ENCODE measurements at places on chromosomes 6 and 20.

GRCh38 chr6:159679091-159680077, 13.7 kb downstream of the SOD2 start:
- DNase-seq = no peak

GRCh38 chr6:17584241-17584803, 15.8 kb upstream of the FAM8A1 start:
- DNase-seq = no peak

GRCh38 chr6:19712012-19712688, 125.0 kb upstream of the ID4 start:
- DNase-seq = no peak

GRCh38 chr20:35306931-35307517, 14.8 kb upstream of the FAM83C start:
- no peak for DNase-seq

GRCh38 chr6:44636561-44637248, 249.2 kb downstream of the CDC5L start:
- DNase-seq = no peak

- DNase-seq = no peak
Measured at GRCh38 chr6:148450866-148451265, 108.2 kb downstream of the SASH1 start.

DNA sequence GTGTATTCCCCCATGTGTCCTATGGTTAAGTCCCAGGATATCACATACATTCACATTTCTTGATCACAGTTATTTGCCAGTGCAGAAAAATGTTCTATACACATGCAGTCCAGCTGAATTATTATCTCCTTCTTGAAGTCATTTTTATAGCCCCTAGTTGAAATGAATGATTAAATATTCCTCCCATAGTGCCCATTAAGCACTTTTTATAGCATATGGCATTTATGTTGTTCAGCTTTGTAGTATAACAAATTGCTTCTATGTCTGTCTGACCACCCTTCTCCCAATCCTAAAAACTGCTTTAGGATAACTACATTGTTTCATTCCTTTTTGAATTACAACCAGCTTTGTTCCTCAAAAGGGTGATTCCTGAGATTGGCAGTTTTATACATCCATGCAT, 123.5 kb downstream of the ADGRB3 start:
- no peak for DNase-seq

- no peak for DNase-seq
Measured at GRCh38 chr20:46331611-46332361, 23.5 kb upstream of the CDH22 start.

GRCh38 chr6:9985481-9985880, 429.4 kb downstream of the TFAP2A start:
- DNase-seq = no peak

DNA sequence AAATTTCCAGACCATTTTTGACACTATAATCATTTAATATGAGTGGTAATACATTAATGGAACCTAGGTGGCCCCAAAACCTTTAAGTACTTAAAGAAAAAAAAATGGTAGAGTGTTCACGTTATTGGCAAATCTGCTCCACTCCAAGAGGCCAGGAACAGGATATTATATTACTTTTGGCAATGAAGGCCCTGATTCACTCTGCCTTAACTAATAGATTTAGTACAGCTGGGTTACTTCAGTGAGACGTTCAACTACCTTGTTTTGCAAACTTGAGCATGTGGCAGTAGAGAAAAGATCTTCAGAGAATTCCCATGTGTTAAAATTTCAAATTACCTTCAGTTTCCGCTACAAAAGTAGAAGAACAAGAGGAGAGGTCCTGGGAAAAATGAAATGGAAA, 12.8 kb downstream of the ADNP start:
- DNase-seq = no peak

DNA sequence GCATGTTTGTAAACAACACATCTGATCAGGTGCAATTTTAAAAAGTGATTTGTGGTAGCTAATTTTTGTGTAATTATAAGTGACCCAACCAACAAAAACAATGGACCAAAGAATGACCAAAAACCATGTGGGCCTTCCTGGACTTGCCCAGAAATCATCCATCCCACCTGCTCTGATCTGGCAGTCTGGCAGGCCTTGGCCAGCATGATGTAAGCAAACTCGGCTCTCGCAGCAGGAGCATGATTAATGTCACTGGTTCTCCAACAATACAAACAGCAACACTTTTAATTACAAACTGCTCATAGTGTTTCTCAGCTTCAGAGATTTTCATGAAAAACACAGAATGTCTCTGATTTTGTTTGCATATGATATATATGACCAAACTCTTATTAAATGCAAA, 16.1 kb downstream of the TP53INP2 start:
- no peak for DNase-seq

GRCh38 chr20:32554965-32555289, 30.2 kb downstream of the NOL4L start:
- DNase-seq = no peak

DNA sequence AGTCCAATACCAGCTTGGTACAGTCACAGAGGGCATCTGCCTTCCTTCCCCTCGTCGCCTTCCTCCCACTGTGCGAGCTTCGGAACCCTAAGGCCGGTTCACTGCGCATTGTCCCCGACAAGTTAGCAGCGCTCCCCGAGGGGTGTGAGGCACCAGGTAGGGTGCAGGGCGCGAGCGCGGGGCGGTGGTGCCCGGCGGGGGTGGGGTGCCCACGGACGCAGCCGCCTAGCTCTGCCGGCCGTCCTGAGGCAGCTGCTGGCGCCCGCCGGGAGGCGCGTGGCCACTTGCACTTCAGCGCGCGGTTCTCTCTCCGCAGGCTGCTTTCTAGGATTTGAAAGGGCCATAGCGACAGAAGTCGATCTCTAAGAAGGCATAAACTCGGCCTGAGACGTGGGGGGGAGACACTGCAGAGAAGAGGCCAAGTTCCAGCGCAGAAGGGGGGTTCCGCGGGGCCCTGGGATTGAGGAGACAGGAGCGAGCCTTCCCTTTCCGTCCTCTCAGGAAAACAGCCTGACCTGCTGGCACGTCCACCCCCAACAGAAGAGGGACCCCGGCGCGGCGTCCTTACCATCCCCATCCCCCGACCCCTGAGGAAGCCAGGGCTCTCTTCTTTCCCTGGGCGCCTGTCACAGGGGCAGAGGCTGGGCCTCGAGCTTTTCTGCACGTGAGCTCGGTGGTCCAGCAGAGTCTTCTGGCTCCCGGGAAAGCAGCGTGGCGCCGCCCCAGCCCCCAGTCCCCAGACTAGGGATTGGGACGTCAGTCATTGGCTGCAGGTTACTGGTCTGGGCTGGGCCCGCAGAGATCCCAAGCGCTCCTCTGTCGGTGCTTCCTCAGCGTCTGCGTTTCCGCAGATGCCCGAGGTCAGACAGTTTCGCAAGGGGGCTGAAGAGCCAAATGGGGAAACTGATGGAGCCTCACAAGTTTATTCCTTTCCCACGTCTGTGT, 15.6 kb upstream of the PRDM13 start:
- no peak for DNase-seq

DNA sequence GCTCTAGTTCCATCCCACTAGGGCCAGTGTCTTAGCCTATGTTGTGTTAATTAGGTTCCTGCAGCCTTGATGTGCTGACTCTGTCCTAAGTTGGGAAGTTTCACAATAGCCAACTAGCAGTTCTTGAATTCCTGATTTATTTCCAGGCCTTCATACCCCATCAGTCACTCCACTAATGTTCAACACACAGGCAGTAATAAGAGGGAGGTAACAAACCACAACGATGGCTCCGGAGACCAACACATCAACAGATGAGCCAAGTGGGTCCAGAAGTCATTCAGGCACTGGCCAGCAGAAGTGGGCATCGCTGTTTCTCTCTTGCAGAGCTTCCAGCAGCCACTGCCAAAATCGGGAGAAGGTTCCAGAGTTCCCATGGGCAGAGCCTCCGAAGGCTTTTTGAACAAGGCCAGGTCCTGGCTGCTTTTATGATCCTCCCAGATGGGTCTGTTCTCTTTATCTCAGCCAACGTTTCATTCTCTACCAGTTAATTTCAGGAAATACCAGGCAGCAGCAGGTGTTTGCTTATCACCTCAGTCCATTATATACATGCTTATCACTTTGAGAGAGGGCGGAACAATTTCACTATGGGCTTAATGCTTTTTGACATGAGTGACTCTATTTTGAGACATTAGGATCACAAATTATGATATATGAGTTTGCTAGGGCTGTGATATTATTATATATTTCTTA, 48.5 kb upstream of the NOP56 start:
- no peak for DNase-seq

GRCh38 chr6:69958978-69959377, 92.6 kb downstream of the COL19A1 start:
- no peak for DNase-seq

GRCh38 chr6:137776786-137777686, 90.0 kb upstream of the TNFAIP3 start:
- no peak for DNase-seq

- DNase-seq = no peak
Measured at GRCh38 chr6:16343593-16343992, 105.2 kb downstream of the GMPR start.

GRCh38 chr6:159062564-159062945, 17.8 kb upstream of the TAGAP start:
- peak; percentile 39 for DNase-seq

GRCh38 chr20:37867289-37868195, 35.4 kb upstream of the VSTM2L start:
- no peak for DNase-seq

DNA sequence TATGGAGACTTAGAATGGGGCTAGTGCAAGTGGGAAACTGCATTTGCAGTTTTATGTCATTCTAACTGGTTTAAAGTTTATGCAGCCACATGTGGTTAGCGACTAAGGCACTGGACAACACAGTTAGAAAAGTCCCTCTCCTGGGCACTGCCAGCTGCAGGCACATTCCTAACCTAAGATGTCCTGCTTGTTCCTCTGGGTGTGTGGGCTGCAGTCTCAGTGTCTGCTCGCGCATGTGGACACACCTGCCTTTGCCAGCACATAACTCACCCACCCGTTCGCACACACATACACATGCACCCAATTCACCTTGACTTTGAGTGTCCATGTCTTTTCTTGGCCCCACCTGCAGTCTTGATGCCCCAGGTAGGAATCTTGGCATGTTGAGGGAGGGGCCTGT, 18.5 kb upstream of the SLC22A2 start:
- DNase-seq = no peak

DNA sequence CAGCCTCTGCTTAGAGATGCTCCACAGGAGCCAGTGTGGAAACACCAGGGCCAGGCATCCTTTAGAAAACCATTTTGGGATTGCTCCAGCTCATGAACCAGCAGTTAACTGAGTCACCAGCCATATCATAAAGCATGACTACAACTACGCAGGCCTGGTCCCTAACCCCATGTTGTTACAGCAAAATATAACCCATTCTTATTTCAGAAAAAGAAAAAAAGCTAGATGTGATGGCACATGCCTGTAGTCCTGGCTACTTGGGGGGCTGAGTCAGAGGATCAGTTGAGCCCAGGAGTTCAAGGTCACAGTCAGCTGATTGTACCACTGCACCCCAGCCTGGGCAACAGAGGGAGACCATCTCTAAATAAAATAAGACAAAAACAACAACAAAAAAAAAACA, 36.8 kb downstream of the C6orf15 start:
- DNase-seq = no peak

- DNase-seq = no peak
Measured at GRCh38 chr6:96235927-96236326, 220.2 kb downstream of the FUT9 start.

DNA sequence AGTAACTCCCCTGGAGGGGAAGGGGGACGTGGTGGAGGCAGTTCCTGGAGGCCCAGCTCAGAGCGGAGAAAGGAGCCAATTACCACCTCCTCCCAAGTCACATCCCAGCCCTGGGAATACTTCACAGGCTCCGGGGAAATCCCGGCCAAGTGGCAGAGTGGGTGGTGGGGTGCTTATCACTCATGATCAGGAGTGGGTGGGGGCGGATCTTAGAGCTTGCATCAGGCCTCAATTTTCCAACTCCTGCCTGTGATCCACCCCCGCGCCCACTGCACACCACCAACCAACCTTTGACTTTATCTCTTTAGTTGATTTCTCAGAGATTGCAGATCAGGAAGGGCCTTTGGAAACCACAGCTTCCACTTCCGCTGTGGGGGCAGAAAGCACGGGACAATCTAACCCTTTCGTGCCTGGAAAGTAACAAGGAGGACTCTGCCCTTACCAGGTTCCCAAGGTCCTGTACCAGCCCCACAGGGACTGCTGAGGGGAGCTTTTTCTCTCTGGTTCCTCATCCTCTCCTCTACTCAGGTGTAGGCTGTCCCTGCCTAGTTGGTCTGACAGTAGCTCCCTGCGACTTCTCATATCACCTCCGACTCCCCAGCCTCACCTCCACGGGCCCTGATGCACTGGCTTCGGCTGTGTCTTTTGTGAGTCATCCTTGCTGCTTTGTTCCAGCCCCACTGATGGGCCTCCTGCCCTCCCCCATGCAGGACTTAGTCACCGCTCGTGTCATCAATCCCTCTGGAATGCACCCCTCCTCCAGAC, 24.9 kb upstream of the IER3 start:
- DNase-seq = peak; percentile 50

GRCh38 chr6:90296341-90297114, at the start of gene BACH2:
TSS of gene BACH2 (minus strand) at chr6:90296843. CDS start at chr6:90008844, 287,999 bp downstream.
- peak; percentile 86 for DNase-seq

GRCh38 chr6:147138835-147139234, 65.4 kb upstream of the STXBP5 start:
- DNase-seq = no peak

- DNase-seq = no peak
Measured at GRCh38 chr6:162833776-162834175, 106.0 kb downstream of the PACRG start.

GRCh38 chr6:135311446-135312200, 130.5 kb downstream of the MYB start:
- DNase-seq = no peak

DNA sequence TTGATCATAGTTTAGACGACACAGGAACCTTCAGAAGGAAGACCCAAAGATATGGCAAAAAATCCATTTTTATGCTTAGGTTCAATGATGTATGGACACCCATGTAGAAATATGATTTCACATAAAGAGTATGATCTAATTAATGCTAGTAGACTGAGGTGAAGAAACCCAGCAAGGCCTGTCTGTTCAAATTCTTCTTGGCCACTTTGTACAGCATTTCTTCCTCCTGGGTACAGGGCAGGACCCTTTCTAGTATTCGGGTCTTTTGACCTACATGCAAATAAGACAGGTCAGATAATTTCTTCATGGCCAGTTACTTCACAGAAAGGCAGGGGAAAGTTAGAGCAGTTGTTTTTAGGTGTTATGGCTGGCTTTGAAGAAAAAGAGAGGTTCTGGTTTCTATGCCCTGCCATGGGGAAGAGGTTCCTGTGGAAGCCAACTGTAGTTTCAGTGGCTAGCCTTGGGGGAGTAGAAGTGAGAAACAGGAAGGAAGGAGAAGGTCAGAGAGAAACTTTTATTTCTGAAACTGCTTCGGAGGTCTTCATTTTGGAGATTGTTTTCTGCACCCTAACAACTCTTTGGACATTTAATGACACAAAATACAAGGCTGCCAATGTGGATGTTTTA, 208.3 kb downstream of the PTPRK start:
- DNase-seq = no peak

GRCh38 chr6:37015532-37015931, 10.1 kb downstream of the FGD2 start:
- no peak for DNase-seq

DNA sequence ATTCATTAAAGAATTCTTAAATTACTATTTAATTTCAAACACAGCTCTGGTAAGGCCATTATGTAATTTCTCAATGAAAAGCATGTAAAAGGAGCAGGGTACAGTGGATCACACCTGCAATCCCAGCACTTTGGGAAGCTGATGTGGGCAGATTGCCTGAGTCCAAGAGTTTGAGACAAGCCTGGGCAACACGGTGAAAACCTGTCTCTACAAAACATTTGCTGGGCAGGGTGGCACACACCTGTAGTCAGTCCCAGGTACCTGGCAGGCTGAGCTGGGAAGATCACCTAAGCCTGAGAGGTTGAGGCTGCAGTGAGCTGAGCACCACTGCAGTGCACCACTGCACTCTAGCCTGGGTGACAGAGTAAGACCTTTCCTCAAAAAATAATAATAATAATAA, 37.4 kb downstream of the MDN1 start:
- DNase-seq = no peak
